ENCODE measurements at places on chromosomes 2 and 18. TPM values are rescaled to one million over a fixed set of nuclear protein-coding genes. Genes with fewer than 3 reads are reported as not detected.

NTSR2 gene
- not detected for polyA plus RNA-seq

UGT1A8 gene
- not detected for polyA plus RNA-seq

UGT1A5 gene
- not detected for polyA plus RNA-seq

DNA sequence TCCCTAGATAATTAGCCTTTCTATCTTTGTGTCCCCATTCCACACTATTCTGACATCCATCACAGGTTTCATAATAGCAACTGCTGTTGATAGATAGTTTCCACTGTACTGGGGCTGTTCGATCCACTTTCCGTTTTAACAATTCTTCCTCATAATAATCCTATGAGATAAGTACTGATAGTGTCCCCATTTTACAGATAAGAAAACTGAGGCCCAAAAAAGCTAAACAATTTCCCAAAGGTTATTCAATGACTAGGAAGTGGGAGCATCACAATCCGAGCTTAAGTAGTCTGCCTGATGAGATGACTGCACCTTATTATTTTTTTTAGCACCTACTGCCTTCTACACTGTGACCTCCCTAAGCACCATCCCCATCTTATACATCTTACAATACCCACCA, 569.2 kb downstream of the STK39 start:
- DNase-seq, result no peak
- no peak overlapping the region for H3K27ac ChIP-seq
- H3K4me1 ChIP-seq, result peaks cover 13% of the 10 kb centered on the region
- H3K36me3 ChIP-seq, result no peaks in the 10 kb centered on the region
- H3K4me3 ChIP-seq, result no peak overlapping the region

GRCh38 chr2:171521361-171522051, 768 bp upstream of the CYBRD1 start:
- peak overlapping the region; percentile 68 for H3K27ac ChIP-seq
- peak overlapping the region; percentile 81 for H3K4me3 ChIP-seq
- peaks cover 15% of the 10 kb centered on the region for H3K4me1 ChIP-seq
- no peaks in the 10 kb centered on the region for H3K27me3 ChIP-seq
- DNase-seq, result peak; percentile 27

GRCh38 chr18:44323125-44323524, 357.6 kb upstream of the SETBP1 start:
- H3K4me1 ChIP-seq, result no peaks in the 10 kb centered on the region
- no peak for DNase-seq
- H3K36me3 ChIP-seq, result no peaks in the 10 kb centered on the region
- H3K4me3 ChIP-seq, result no peak overlapping the region
- peak overlapping the region; percentile 50 for H3K27ac ChIP-seq

DNA sequence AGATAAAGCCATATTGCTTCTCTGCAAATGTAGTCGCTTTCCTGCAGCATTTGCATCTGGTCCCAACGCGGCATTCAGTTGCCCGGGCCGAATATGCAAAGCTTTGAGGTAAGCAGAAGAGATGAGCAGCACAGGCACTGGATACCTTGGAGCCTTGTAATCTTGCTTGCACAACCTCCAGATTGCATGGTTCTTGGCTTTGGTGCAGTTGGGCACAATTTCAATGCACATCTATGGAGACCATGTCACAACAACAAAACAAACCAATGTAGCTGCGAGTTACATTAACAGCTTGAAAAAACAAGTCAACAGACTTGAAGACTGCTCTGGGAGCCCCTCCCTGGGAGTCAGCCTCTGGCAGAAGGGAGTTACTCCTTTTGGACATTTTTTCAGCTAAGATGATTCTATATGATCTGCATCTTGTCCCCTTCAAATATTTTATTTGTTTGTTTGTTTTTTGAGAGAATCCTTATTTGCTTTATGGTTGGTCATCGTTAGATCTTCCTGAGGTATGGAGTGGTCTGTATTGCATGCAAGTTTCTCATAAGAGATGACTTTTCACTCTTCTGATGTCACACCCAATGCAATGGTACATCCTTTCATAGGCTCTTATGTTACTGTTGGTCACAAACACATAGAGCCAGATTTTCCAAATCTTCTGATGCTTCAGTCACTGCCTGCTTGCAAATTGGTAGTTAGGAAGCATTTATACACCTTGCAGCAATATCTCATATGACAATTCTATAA, 113.5 kb downstream of the EFEMP1 start:
- no peaks in the 10 kb centered on the region for H3K36me3 ChIP-seq
- no peak overlapping the region for H3K4me3 ChIP-seq
- no peaks in the 10 kb centered on the region for H3K27me3 ChIP-seq
- no peak for DNase-seq
- H3K27ac ChIP-seq, result no peak overlapping the region

DNA sequence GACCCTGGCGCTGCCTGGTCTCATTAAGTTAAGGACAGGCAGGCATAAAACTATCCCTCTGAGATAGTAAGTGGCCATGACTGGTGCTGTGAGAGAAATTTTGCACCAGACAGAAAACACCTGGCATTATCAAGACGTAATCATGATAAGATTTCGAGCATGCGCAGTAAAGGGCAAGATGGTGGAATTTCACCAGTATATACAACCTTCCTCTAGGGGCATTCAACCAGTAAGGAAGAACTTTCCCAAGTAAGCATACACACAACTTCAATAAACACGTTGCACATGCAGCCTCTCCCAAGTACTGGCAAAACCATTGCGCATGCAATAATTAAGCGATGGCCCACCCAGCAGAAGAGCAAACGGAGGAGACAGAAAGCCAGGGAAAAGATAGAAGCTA, 1376.4 kb upstream of the CRIM1 start:
- no peak overlapping the region for H3K27ac ChIP-seq
- H3K27me3 ChIP-seq, result no peaks in the 10 kb centered on the region
- peak; percentile 9 for DNase-seq
- no peaks in the 10 kb centered on the region for H3K4me1 ChIP-seq

DNA sequence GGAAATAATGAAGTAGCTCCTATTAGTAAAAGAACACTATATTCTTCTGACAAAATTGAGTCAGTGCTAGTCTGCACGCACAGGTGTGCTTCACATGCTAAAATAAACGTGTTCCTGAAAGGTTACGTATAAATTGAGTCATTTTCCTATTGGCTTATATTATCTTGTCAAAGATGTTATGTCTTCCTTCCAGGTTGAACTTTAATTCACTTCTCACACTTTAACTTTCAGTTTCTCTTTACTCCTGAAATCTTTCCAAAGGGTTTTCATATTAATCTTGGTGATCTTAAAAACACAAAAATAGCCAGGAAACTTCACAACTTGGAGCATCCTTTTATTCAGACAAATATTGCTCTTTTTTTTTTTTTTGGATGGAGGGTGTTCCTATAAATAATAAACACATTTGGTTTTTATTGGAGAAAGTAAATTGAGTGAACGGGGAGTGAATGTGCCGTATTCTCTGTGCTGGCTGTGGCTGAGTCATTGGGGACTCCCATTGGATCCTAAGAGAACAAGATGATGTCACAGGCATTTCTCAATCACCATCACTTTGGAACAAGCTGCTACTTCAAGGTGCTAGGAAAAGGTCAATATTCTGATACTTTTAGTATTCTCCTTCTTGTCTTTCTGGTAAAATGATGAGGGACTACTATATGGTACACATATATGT, 150.2 kb upstream of the SPATS2L start:
- 0 out of 2 replicates have a peak, but pooled peaks cover 7% of the 10 kb centered on the region for H3K4me1 ChIP-seq
- no peak for DNase-seq
- H3K27me3 ChIP-seq, result no peaks in the 10 kb centered on the region
- H3K4me3 ChIP-seq, result peak overlapping the region; percentile 46
- H3K36me3 ChIP-seq, result no peaks in the 10 kb centered on the region

- peak overlapping the region; percentile 77 for H3K27ac ChIP-seq
- no peaks in the 10 kb centered on the region for H3K27me3 ChIP-seq
- no peaks in the 10 kb centered on the region for H3K36me3 ChIP-seq
- H3K4me1 ChIP-seq, result peaks cover 4% of the 10 kb centered on the region
- DNase-seq, result no peak
These were observed 335.5 kb upstream of the NT5C1B start for GRCh38 chr2:18924886-18925285.

GRCh38 chr2:205545971-205546816, 136.1 kb upstream of the NRP2 start:
- no peak overlapping the region for H3K27ac ChIP-seq
- no peak for DNase-seq
- peaks cover 15% of the 10 kb centered on the region for H3K4me1 ChIP-seq
- no peaks in the 10 kb centered on the region for H3K27me3 ChIP-seq
- no peaks in the 10 kb centered on the region for H3K36me3 ChIP-seq
